ENCODE measurements at places on chromosomes 6 and 20.
A peak's percentile ranks its signal among the peaks of the same experiment; 100 is the strongest.

DNA sequence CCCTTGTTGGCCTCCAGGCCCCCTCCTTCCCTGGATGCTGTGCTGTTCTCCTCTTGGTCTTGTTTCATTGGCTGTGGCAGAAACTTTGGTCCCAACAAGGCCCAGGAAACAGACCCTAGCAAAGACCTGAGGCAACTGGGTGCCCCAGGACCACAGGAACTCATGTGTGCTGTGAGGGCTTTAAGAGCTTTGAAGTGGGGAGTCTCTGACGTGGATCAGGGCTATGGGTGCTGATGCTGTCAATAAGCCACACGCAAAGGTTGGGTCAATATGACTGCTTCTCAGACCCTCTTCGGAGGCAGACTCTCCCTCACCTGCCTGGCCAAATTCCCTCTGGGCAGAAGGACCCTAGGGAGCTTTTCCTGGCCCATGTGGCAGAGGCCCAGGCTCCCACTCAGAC is 91.5 kb upstream of the MLN start:
- DNase-seq, result no peak

- DNase-seq, result no peak
Observed at GRCh38 chr6:109303640-109304283, 78.5 kb downstream of the CD164 start.

DNA sequence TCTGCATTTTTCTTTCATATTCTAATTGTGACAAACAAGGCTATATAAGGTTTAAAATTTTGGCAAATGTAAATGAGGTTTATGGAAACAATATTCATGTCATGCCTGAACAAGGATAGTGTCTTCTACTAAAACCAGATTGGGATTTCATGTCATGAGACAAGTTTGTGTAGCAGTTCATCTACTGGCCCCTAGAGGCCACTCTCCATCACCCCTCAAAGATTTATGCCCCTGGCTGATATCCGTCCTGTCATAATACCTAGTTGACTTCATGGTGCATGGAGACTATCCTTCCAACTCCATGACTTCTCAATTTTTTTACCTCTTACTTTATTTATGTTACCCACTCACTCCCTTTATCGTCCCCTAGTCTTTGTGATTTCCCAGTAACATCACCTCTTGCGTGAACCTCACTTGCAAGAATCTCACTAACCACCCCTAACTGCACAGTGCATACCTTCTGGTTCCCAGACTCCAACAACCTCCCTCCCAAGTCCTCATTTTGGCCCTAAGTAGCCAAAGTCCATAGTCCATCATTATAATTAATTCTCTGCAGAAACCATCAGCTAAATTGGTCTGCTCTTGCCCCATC is 179.8 kb downstream of the TASP1 start:
- no peak for DNase-seq

GRCh38 chr20:219290-220115 is 7.6 kb upstream of the DEFB129 start:
- DNase-seq, result peak; percentile 1

DNA sequence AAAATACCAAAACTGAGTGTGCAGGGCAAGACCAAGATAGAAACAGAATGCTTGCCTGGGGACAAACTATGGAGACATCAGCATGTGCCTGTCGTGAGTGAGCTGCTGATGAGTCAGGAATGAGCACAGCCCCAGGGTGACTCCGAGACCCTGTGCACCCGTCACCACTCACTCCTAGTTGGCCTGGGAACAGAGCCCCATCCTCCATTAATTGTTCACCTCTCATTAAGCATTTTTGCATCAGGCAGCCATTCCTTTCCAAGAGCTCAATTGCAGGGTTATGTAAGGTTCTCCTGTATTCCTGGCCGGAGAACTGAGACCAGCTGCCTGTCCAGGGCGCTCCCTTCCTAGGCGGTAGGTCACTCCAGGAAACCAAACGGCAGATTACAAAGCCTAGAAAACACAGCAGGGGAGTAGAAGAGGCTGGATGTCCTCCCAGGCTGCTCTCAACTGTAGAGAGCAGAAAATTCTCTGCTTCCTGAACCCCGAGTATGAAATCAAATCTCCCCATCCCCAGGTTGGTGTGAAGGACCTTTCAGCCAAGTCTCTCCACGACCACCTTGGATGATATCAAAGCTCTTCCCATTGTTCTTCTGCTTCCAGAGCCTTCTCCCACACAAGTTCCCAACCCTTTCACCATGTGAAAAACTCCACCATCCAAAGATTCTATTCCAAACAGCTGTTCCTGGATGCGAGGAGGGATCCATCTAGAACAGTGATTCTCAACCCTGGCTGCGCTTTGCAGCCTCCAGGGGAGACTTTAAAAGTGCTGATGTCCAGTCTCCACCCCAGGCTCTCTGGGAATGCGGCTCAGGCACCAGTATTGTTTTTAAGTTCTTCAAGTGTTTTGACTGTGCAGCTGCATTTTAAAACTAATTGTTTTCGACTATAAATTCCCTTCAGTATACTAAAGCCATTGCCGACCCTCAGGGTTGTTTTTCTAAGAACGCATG is 532.6 kb upstream of the JARID2 start:
- no peak for DNase-seq

DNA sequence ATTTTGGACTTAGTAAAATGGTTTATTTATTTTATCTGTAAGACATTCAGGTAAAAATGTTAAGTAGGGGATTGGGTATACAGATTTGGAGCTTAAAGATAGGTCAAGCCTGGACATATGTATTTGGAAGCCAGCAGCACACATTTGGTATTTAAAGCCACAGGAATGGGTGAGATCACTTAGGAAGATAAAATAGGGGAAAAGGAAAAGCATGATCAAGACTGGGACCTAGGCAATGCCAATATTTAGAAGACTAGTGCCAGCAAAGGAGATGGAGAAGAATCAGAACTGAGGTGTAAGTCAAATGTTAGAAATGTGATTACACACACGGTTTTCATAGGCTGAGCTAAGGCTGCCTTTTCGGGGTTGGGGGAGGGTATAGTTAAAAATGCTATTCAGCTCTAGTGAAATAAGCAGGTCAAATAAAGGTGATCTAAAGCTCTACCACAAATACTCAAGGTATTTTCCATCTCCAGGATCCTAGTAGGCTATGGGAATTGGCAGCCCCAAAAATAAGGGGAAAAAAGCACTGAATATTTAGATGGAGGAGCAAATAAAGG is 20.6 kb downstream of the SLC2A12 start:
- no peak for DNase-seq

Measured in COR-L47 (cell line).